ENCODE measurements at places on chromosomes 6 and 20.
A peak's percentile ranks its signal among the peaks of the same experiment; 100 is the strongest.

- peak; percentile 74 for DNase-seq
Measured at GRCh38 chr6:111113336-111114086, 26.2 kb downstream of the SLC16A10 start.

DNA sequence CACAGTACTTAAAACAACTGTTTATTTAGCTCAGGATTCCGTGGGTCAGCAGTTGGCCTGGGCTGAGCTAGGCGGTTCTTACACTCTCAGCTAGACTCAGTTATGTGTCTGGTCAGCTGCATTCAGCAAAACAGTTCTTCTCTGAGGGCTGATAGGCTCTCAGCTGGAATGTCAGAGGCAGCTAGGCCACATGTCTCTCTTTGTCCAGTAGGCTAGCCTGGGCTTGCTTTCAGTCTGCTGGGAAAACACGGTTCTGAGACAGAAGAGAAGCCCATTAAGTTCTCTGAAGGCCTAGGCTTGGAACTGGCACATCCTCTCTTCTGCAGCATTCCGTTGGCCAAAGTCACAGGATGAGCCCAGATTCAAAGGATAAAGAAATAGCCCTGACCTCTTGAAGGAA lies 65.6 kb downstream of the TULP4 start:
- peak; percentile 31 for DNase-seq

- DNase-seq = no peak
Measured at GRCh38 chr20:13061381-13061780, 52.6 kb downstream of the SPTLC3 start.

GRCh38 chr6:15948930-15949900 lies 179.7 kb upstream of the MYLIP start:
- peak; percentile 49 for DNase-seq

GRCh38 chr6:158324136-158324535 lies 11.9 kb downstream of the TULP4 start:
- no peak for DNase-seq

- DNase-seq = no peak
Measured at GRCh38 chr6:98941319-98941718, 6.4 kb downstream of the FBXL4 start.

GRCh38 chr6:10418361-10418861 lies 3.5 kb upstream of the TFAP2A start:
- no peak for DNase-seq

DNA sequence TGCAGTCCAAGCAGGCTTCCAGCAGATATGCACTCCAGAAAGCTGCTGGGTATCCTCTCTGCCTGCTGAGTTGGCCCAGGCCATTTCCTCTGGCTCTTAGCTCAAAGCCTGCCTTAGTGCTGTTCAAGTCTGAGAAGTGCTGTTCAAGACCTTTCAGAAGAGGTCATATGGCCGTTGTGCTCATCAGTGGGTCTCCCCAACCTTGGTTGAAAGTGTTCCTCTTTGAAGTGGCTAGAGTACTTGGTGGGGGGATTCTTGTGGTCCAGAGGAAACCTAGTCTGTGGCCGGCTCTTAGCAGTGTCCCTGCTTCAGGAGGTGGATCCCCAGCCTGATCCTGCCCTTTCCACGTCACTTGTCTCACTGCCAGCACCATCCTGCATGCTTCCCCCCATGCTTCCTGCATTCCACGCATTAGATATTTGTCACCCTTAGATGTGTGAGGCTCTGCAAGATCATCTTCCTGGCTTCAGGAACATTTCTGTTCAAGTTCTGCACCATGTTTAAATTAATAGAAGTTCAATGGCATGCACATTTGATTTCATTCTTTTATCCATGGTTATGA lies 105.0 kb downstream of the FIG4 start:
- DNase-seq = peak; percentile 16

GRCh38 chr6:51360287-51360686 lies 541.6 kb downstream of the TFAP2B start:
- DNase-seq = no peak

DNA sequence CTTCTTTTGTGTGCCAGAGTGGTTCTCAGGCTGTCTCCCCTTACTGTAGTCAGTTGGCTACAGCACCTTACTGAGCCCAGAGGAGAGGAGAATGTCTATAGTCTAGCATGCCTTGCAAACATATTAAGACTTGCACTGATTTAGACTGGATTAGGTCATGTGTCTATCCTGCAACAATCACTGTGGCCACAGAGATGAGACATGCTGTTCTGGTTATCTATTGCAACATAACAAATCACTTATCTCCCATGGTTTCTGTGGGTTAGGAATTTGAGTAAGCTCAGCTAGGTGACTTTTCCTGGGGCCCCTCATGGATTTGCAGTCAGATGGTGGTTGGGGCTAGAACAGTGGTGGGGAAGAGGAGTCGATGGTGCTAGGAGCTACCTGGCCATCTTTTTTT lies 261.3 kb downstream of the SOD2 start:
- no peak for DNase-seq

DNA sequence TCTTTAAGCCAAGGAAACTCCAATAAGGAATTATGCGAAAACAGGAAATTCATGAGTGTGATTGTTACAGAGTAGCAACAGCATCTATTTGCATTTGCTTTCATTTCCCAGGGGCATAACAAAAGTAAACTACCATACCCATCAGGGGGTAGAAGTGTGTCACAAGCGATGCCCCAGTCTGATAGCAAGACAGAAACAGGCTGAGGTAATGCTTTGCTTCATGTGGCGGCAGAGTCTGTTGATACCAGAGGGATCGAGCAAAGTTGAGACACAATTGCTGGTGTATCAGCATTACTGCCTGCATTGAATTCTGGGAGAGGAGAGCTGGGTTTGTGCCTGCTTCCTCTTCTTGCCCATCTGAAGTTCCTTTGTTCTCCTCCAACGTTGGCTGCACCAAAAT lies 51.2 kb upstream of the LYRM2 start:
- DNase-seq = no peak

DNA sequence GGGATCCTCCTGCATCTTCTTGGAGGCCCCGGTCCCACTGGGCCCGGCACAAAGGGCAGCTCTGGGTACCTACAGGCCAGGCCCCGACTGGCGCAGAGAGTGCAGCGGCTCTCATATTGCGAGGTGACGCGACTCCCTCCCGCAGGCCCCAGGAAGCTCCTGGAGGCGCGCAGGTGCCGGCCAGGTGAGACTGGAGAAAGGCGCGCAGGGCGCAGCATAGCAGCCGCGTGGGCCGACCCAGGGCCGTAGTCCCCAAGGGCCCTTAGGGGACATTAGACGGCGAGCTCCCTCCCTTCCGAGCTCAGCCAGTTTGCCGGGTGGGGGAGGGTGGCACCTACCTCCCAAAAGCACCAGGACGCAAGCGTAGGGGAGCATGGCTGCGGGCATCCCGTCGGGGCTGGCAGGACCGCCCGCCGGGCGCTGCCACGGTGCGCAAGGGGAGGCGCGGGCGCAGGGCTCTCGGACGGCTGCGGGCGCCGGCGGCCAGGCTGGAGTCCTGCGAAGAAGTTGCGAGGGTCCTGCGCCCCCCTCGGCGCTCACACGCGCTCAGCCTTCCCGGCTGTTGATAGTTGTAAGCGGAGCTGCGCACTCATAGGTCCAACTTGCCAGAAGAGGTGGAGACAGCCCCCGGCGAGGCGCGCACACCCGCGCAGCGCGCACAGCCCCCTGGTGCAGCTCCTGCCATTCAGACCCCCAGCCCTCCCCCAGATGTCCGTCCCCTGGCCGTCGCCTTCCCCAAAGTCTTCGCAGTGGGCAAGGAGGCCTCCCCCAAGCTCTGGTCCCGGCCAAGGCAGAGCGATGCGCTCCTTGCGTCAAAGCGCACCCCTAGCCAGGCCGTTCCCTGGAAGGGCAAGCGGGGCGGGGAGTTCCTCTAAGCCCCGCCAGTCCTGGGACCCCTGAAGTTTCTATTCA lies 622 bp downstream of the APCDD1L start:
- peak; percentile 32 for DNase-seq

DNA sequence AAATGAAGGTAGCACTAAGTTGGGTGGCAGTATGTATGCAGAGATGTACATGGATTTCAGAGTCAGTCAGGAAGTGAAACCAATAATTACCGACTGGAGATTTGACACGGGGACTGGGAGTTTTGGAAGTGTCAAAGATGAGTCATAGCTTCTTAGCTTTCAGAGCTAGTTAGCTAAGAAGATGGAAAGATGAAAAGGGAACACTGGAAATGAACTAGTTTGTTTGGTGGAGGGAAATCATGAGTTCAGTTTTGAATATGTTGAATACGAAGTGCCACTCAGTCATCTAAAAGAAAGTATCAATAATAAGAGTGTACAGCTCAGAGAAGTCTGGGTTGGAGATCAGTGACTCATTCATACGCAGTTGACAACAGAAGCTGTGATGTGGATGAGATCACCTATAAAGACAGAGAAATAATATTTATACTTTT lies 7.5 kb downstream of the ESF1 start:
- peak; percentile 47 for DNase-seq

DNA sequence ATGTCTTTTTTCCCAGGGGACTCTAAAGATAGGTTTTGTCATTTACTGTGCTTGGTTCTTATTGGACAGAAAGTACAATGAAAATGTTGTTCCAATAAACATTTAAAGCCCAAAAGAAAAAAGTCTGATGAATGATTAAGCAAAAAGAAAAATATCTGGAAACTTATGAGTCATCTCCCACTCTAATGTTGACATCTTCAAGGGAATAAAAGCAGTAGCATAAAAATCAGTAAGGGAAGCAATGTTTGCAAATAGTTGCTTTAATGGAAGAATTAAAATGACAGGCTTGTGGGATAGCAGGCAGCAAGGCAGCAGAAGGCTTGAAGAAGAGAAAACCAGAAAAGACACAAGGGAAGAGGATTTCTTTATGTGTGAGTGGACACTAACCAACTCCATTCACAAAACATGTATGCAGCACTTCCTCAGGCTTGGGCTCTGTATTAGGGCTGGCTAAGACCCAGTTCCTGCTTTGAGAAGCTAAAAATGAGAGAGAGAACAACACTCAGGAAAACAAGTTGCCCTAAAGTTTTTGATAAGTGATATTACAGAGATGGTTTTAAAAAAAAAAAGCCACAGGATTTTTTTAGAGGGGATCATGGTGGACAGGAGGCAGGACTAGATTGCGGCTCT lies 263.2 kb upstream of the NT5E start:
- DNase-seq = no peak

- no peak for DNase-seq
Measured at GRCh38 chr6:6610031-6610591, 21.6 kb downstream of the LY86 start.

GRCh38 chr6:129473546-129473945 lies 236.4 kb downstream of the ARHGAP18 start:
- no peak for DNase-seq

DNA sequence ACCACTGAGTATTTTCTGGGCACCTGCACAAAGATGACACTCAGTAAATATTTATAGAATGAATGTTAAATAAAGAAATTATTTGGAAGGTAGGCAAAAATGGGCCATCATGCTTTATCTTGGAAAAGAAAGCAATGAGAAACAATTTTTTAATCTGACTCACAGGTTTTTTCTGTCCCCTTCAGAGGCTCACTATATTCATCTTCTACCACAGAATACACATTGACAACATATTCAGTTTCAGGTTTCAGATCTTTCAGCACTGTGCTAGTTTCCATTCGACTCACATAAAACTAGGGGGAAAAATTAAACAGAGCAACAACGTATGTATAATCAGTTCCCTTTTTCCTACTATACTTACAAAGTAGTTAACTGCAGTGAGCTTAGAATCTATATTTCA lies 58.3 kb downstream of the COL12A1 start:
- peak; percentile 61 for DNase-seq

GRCh38 chr6:134058622-134059366 lies 6.4 kb upstream of the SLC2A12 start:
- DNase-seq = no peak

Measured in M059J (cell line).